ENCODE measurements at places on chromosomes 5 and 9. TPM values are rescaled to one million over a fixed set of nuclear protein-coding genes. Genes with fewer than 3 reads are reported as not detected.

The TRAF1 gene
- total RNA-seq: 17.9 TPM

The DAB2IP gene
- 16.7 TPM for total RNA-seq

The JAK2 gene
- total RNA-seq: 8.9 TPM

The ACER2 gene
- 9.7 TPM for total RNA-seq

The ACOT12 gene
- total RNA-seq: not detected

The WHRN gene
- under 0.01 TPM for total RNA-seq

The LCN12 gene
- not detected for total RNA-seq

All from bladder microvascular endothelial cell (primary cell).